ENCODE measurements at places on chromosomes 3 and 15.

DNA sequence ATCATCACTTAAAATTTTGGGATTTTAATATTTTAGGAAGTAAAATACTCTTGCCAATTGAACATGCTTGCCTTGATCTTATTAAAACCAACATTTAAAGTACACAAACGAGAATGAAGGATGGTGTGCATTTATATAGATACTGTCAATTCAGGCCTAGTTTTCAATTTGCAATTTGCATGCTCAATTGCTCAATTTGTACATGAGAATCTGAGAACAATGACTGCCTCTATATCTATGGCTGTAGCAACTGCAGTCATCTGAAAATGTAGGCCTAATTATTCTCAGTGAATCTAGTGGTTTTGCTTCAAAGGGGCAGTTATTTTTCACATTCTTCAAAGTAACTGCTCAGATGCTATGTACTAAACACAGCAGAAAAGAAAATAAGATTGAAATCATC is 18.8 kb downstream of the ZBBX start:
- H3K4me1 ChIP-seq: no peaks in the 10 kb centered on the region
- DNase-seq: no peak
- H3K27me3 ChIP-seq: no peaks in the 10 kb centered on the region

GRCh38 chr3:10291641-10292040 is 1.1 kb downstream of the GHRL start:
- DNase-seq: no peak
- peaks cover 7% of the 10 kb centered on the region for H3K4me1 ChIP-seq
- no peak overlapping the region for H3K27ac ChIP-seq
- no peak overlapping the region for H3K4me3 ChIP-seq
- H3K27me3 ChIP-seq: no peaks in the 10 kb centered on the region
- H3K36me3 ChIP-seq: peaks cover 8% of the 10 kb centered on the region

DNA sequence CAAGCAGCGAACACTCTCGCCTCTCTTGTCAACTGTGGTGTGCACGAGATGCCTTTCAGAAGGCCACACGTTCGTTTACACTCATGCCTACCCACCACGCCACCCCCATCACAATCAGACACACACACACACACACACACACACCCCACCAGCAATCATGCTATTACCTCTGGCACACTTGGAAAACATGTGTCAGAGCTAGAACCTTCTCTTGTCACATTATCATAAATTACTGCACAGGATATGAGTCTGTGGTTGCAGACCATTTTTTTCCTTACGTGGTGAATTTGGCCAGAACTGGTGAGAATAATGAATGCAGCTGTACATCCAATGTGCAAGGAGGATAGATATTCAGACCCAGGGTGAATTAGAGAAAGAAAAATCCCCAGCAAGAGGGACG is 52.4 kb downstream of the TRIM69 start:
- H3K4me3 ChIP-seq: no peak overlapping the region
- no peak overlapping the region for H3K27ac ChIP-seq
- H3K4me1 ChIP-seq: peaks cover 2% of the 10 kb centered on the region
- no peak for DNase-seq
- H3K36me3 ChIP-seq: no peaks in the 10 kb centered on the region

DNA sequence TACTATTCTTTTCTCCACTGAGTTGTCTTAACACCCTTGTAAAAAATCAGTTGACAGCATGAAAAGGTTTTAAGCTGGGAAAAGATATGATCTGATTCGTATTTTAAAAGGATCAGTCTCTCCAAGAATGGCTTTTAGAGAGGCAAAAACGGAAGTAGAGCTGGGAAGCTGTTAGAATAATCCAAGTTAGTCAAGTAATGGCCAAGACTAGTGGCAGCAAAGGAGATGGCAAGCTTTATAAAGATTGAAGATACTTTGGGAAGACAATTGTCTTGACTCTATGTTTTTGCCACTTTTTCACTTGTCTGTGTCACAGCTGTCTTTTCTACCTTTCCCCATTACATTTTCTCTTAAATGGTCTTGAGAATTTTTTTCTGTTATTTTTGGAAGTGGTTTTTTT is 243.5 kb upstream of the MANF start:
- H3K27me3 ChIP-seq: no peaks in the 10 kb centered on the region
- no peaks in the 10 kb centered on the region for H3K36me3 ChIP-seq
- H3K4me3 ChIP-seq: no peak overlapping the region
- no peaks in the 10 kb centered on the region for H3K4me1 ChIP-seq
- no peak for DNase-seq

- peaks cover 14% of the 10 kb centered on the region for H3K27me3 ChIP-seq
- no peaks in the 10 kb centered on the region for H3K36me3 ChIP-seq
- H3K27ac ChIP-seq: no peak overlapping the region
These were observed 202.9 kb upstream of the CTNNB1 start for GRCh38 chr3:40996382-40996781.

Data from HCT116 (cell line).